Temporal lobe (tissue), 4 donors: ENCODE measurements at places on chromosomes 11 and 22. TPM values are rescaled to one million over a fixed set of nuclear protein-coding genes. Genes with fewer than 3 reads are reported as not detected.

SPCS2 gene
- total RNA-seq = 22.9 TPM

MMP3 gene
- total RNA-seq = not detected

WNT11 gene
- total RNA-seq = 6.4 TPM

SLC25A18 gene
- total RNA-seq = 5.4 TPM

CAPN1 gene
- 52.4 TPM for total RNA-seq

PNPLA5 gene
- total RNA-seq = 0.25 TPM

OR56A1 gene
- 0.25 TPM for total RNA-seq

C11orf86 gene
- not detected for total RNA-seq

MOV10L1 gene
- total RNA-seq = 2.5 TPM

DKK3 gene
- 197 TPM for total RNA-seq

BATF2 gene
- total RNA-seq = not detected

NCAM1 gene
- total RNA-seq = 514 TPM

FOLR2 gene
- 3.9 TPM for total RNA-seq

FBLN1 gene
- 39.3 TPM for total RNA-seq

PNPLA3 gene
- total RNA-seq = 17.2 TPM

USP28 gene
- 19.7 TPM for total RNA-seq

SF3A1 gene
- total RNA-seq = 18.2 TPM

OR5AS1 gene
- total RNA-seq = not detected

ACP2 gene
- total RNA-seq = 17.2 TPM

LINC01488 gene
- total RNA-seq = not detected
